ENCODE measurements at places on chromosomes 6 and 20.

DNA sequence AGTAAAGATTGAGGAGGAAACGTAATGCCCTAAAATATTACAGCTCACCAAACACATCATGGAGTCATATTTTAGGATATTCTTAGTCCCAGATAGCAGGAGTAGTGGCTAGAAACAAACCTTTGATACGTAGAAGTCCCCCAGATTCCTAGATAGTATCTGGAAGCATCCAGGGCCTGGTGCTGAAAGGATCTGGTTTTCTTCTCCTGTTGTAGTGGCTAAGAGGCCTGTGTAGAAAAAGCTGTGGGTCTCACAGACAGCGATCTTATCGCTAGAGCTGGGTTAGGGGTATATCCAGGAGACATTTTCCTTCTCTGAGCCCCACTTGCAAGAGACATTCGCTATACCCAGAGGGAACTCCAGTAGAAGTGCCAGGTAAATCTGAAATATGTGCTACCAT, 139.9 kb downstream of the KCNQ5 start:
- no peak for DNase-seq
- no peaks in the 10 kb centered on the region for H3K36me3 ChIP-seq

DNA sequence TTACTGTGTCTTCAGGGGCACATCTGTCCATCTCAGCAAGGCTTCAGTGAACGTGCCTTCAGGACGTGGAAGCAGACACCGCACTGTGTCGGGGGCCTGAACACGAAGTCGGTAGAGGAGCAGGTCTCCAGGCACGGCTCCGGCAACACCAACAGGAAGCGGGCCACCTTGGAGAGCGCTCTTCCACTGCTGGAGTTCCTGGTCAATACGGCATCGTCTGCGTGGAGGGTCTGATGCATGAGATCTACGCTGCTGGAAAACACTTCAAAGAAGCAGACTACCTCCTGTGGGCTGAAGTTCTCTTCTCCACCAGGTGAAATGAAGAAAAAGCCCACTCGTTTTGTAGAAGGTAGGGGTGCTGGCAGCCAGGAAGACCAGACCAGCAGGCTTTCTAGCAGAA, 69.3 kb upstream of the SLCO4A1 start:
- no peak overlapping the region for H3K27ac ChIP-seq
- H3K4me1 ChIP-seq: no peaks in the 10 kb centered on the region
- peaks cover 21% of the 10 kb centered on the region for H3K27me3 ChIP-seq
- no peaks in the 10 kb centered on the region for H3K36me3 ChIP-seq
- H3K4me3 ChIP-seq: no peak overlapping the region

GRCh38 chr6:149334682-149335160, 17.2 kb downstream of the TAB2 start:
- H3K27me3 ChIP-seq: no peaks in the 10 kb centered on the region
- no peak for DNase-seq
- H3K4me1 ChIP-seq: peaks cover 24% of the 10 kb centered on the region
- no peaks in the 10 kb centered on the region for H3K36me3 ChIP-seq
- no peak overlapping the region for H3K4me3 ChIP-seq
- H3K27ac ChIP-seq: no peak overlapping the region

DNA sequence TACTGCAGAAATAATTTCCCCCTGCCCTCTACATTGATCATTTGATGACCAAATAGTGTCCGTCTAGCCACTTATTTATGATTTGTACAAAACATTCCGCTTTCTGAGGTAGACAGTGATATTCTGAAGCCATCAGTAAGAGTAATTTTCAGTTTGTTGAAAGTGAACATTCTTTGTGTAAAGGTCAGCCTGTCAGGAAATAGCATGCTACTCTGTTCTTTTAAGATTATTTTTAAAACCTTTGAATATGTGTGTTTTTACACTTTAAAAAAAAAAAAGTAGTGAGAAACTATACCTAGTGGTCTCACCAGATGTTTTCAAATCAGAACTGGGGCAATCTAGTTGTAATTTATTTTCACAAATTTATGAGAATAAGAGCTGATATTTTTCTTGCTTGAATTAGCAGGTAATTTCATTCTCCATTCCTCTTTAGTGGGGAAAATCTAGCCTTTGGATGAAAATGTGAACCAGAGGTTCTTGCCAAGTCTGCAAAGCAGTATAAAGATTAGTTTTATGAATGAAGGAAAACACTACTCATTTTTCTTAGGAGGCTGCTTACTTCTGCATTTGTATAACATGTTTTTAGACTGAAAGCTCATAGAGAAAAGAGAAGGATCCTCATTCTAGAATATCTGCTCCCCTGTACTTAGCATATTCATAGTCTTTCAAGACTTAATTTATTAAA, 12.1 kb upstream of the REV3L start:
- no peaks in the 10 kb centered on the region for H3K36me3 ChIP-seq
- no peak overlapping the region for H3K4me3 ChIP-seq
- no peak overlapping the region for H3K27ac ChIP-seq
- DNase-seq: no peak
- H3K4me1 ChIP-seq: no peaks in the 10 kb centered on the region

- DNase-seq: no peak
- H3K4me1 ChIP-seq: no peaks in the 10 kb centered on the region
- H3K4me3 ChIP-seq: no peak overlapping the region
- H3K27ac ChIP-seq: no peak overlapping the region
- no peaks in the 10 kb centered on the region for H3K36me3 ChIP-seq
Observed at GRCh38 chr6:41040940-41041536, 1.2 kb upstream of the TSPO2 start.
